ENCODE measurements at places on chromosomes 1 and 21.

GRCh38 chr1:8055973-8056372, 29.9 kb upstream of the ERRFI1 start:
- no peak for DNase-seq

GRCh38 chr21:33259428-33259827, 6.7 kb upstream of the IL10RB start:
- no peak for DNase-seq

DNA sequence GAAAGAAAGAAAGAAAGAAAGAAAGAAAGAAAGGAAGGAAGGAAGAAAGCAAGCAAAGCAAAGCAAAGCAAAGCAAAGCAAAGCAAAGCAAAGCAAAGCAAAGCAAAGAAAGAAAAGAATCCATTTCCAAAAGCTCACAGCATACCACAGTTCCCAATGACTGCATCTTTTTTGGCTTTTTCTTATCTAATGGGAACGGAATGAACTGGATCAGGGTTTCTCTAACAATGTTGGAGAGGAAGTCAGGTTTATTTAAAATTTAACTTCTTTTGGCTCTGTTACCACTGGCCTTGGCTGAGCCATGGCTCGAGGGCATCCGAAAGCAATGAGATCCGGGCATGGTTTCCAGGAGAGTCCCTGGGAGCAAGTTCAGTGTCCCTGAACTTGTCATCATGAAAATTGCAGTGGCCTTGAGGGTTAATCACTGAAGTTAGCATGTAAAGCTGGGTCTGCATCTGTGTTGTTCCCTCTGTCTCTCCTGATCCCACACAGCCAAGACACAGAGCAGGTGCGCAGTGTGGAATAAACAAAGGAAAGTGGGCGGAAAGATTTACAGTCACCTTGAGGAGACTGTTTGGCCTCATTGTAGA, 34.6 kb upstream of the CTPS1 start:
- no peak for DNase-seq

- DNase-seq, result no peak
These were observed 2.1 kb upstream of the TNFRSF4 start for GRCh38 chr1:1215881-1216605.

- no peak for DNase-seq
These were observed 6.5 kb downstream of the LCE7A start for GRCh38 chr1:152866321-152866720.

GRCh38 chr1:7229696-7230631, 444.7 kb downstream of the CAMTA1 start:
- DNase-seq, result no peak

DNA sequence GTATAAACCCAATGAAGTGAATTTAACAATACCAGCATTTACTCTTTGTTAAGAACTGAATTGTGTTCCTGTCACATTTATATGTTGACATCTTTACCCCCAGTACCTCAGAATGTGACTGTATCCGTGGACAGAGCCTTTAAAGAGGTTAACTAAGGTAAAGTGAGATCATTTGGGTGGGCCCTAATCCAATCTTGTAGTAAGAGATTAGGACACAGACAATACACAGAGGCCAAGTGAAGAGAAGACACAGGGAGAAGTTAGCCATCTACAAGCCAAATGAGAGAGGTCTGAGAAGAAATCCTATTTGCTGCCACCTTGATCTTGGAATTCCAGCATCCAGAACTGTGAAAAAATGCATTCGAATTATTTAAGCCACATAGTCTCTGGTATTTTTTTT, 22.9 kb upstream of the WARS2 start:
- DNase-seq, result no peak

DNA sequence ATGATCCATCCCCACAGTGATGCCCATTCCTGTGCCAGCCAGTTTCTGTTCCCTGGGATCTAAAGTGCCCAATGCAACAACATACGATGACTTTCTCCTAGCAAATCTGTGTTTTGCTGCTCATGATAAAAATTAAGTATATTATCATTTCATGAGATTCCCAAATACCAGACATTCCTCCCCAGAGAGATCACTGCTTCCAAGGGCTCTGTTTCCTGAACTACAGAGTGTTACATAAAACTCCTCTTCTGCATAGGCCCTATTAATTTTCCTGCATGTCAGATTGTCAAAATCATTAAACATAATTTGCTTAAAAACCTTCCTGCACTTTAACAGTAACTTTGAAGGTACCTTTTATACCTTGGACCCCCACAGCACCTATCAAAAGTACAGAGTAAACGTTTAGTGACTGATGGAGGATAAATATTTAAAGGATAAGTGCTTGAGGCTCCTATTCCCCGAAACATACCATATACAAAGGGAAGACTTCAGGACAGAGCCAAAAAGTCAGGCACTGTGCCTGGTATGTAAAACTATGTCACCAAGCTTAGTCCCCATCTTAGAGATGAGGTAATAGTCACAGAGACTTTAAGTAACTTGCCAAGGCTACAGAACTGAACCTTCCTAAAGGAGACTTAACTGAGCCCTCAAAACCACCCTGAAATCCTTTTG, 50.2 kb downstream of the SLC25A24 start:
- DNase-seq, result no peak

GRCh38 chr1:41837691-41838090, 81.0 kb downstream of the HIVEP3 start:
- DNase-seq, result no peak

DNA sequence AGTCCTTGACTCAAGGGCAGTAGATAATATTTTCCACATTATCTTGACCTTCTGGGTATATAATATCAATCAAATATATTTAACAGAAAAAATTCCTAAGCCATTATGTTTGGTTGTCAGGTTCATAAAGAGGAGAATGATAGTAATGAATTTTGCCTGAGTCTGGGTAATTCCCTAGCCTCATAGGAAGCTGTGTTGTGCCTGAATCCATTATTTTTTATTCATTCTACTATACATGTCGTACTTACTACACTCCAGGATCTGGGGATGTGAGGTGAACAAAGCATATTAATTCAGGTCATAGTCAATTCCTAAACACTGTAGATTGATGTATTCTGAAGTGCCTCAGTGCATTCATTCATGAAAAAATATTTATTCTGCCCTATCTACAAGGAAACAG, 204.2 kb downstream of the PTGER3 start:
- no peak for DNase-seq

DNA sequence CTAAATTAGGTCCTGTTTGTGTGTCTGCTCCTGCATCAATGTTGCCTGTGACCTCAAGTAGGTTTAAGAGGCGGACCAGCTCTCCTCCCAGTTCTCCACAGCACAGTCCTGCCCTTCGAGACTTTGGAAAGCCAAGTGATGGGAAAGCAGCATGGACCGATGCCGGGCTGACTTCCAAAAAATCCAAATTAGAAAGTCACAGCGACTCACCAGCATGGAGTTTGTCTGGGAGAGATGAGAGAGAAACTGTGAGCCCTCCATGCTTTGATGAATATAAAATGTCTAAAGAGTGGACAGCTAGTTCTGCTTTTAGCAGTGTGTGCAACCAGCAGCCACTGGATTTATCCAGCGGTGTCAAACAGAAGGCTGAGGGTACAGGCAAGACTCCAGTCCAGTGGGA, 79.9 kb downstream of the PRDM2 start:
- no peak for DNase-seq

GRCh38 chr1:184215274-184215925, 163.9 kb downstream of the TSEN15 start:
- DNase-seq, result no peak

GRCh38 chr1:69707103-69707502, 139.4 kb downstream of the LRRC7 start:
- DNase-seq, result no peak

DNA sequence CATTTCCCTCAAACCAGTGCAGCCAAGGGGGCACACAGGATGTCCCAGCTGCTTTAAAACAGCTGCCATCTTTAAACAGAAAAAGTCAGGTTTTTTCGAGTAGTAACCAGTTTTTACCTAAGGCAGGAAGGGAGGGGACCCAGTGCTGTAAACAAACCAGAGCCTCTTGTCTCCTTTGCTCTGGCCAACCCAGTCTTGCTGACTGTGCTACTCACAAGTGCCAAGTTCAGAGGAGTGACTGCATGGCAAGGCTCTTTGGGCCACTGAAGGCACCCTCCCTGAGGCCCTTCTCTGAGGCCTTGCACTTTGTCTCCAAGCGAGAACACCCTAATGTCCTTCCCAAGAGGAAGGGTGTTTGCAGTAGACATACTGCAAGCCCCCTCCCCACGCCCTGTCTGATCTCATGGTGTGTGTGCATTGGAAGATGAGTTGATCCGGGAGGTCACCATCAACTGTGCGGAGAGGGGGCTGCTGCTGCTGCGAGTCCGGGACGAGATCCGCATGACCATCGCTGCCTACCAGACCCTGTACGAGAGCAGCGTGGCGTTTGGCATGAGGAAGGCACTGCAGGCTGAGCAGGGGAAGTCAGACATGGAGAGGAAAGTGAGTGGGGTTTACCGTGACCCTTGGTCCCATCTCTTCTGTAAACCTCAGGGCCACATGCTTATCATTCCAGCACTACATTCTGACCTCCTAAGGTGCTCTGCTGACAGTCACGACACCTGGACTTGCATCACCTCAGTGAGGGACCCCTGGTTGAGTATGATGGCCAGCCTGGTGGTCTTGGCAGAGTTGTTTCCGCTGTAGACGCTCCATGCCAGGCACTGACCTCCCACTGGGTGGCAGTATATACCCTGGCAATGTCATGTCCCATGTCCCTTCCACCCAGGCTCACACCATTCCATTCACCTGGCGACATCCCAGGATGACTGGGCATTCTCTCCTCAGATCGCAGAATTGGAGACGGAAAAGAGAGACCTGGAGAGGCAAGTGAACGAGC, 4.7 kb downstream of the DNALI1 start:
- peak; percentile 6 for DNase-seq

DNA sequence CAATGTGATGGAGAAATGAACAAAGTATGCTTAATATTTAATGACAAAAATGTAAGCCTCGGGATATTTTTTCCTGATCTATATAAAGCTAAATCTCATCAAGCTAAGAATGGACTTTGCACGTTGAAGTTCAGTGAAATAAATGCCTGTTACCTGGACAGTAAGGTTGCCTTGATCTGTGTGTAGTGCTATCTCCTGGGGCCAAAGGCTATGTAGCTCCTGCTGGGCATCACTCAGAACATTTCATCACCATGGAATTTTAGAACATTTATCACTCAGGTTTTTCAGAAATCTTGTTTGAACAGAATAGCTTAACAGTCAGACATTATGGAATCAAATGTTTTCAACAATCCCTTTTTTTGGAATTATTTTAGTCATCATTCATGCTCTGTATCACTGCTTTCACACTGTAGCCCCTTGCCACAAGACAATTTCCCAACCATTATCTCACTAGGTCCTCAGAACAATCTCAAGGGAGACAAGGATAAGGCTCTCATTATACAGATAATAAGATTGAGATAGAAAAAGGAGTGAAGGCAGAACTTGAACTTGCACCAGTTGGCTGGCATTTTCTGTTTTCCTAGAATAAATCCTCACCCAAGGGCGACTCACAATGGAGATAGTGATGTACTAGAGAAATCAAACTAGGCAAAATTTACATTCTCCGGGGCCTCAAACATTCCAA, 3.7 kb downstream of the OR10J1 start:
- no peak for DNase-seq

- peak; percentile 19 for DNase-seq
These were observed 89.0 kb upstream of the PPM1J start for GRCh38 chr1:112803906-112804762.

DNA sequence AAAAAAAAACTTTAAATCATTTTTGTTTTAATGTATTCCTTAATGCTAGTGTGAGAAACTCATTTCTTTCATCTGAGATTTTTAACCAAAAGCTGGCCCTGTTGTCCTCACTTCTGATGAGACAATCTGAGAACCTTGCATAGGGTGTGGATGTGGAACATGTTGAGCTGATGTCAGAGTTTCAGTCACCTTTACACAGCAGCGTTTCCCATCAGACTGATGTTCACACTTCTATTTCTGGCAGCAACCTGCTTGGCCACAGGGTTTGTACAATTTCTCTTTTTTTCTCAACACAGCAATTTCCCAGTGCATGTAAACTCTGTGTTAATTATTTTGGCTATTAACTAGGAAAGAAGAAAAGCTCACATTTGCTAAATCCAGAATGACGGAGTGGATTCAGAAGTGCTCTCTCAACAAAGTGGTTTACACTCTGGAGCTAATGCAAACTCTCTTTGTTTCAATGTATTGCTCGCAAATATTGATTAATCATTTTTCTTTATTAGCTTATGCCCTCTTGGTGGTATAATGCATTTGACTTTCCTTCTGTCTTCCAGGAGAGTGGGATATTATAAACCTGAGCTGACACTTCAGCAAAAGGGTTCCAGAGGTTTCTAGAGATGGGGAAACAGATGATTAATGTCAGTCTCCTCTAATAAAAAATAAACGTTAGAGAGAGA, 70.5 kb upstream of the HSPA13 start:
- DNase-seq, result no peak

GRCh38 chr1:119639109-119639508, 9.0 kb downstream of the ZNF697 start:
- DNase-seq, result no peak

DNA sequence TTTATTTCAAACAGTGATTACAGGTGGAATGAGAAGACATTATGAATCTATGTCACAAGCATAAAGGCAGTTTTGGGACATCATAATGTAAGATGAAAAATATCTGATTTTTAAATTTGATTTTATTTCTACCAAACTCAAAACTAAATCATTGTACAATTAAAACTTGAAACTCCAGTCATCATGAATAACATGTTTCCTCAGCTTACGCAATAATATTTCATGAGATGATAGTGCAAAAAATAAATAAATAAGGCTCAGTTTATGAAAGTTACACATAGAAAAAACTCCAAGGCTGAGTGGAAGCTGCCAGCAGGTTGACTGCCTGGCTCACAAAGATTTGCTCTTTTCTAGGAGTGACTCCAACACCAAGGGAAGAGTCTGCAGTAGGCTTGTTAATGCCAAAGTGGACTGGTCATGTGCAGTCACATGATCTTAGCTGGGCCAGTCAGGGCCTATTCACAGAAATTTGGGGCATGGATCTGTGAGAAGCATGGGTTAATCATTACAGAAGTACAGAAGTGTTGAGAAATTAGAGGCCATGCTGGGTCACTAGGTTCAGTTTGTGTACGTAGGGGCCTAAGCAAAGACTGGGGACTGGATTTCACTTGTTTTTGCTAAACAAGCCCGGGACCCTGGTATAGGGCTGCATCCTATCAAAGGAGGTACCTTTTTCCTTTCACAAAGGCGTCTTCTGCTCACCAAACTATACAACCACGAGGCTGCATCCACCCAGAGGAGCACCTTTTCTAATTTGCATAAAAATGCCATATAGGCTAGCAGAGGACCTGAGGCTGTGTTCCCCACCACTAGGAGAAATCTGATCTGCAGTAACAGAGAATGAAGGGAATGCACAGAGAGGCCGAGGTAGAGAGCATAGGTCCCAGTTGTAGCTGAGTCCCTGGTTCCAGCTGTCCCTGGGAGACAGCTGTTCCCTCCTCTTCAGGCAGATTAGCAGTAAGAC, 4.9 kb upstream of the ABCA4 start:
- DNase-seq, result no peak

- no peak for DNase-seq
These were observed 481.7 kb upstream of the RUNX1 start for GRCh38 chr21:35530766-35531165.

Data from CD8-positive, alpha-beta memory T cell (primary cell).